ENCODE measurements at places on chromosomes 16 and 17.

- DNase-seq, result no peak
Measured at GRCh38 chr17:3710951-3711383, 12.7 kb upstream of the HASPIN start.

- DNase-seq, result no peak
Measured at GRCh38 chr16:50479771-50480170, 68.4 kb upstream of the NKD1 start.

GRCh38 chr17:69268543-69269014 is 40.0 kb upstream of the ABCA10 start:
- no peak for DNase-seq

- no peak for DNase-seq
Measured at GRCh38 chr16:77899416-77899815, 111.1 kb downstream of the VAT1L start.

DNA sequence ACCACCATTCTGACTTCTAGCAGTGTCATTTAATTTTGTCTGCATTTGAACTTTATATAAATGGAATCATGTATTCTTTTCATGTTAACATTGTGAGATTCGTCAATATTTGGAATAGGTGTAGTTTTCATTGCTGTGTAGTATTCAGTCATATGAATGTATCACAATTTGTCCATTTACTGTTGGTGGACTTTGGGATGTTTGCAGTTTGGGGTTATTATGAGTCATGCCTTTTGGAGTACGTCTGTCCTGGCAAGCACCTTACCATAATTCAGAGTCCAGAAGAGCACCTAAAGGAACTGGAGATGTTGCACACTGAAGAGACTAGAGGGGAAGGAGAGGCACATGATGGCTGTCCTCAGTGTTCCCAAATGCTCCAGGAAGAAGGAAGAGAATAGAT is 3.1 kb upstream of the PHKG2 start:
- no peak for DNase-seq

DNA sequence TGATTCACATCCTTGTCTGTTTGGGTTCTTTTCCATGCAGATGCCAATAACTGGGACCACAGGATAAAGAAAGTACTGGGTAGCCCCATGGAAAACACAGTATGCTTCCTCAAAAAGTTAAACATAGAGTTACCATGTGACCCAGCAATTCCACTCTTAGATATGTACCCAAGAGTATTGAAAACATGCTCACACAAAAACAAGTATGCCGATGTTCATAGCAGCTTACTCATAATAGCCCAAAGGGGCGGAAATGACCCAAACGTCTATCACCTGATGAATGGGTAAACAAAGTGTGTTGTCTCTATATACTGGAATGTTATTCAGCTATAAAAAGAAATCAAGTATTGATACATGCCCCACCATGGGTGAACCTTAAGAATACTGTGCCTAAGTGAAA is 55.4 kb downstream of the CYB5B start:
- no peak for DNase-seq

DNA sequence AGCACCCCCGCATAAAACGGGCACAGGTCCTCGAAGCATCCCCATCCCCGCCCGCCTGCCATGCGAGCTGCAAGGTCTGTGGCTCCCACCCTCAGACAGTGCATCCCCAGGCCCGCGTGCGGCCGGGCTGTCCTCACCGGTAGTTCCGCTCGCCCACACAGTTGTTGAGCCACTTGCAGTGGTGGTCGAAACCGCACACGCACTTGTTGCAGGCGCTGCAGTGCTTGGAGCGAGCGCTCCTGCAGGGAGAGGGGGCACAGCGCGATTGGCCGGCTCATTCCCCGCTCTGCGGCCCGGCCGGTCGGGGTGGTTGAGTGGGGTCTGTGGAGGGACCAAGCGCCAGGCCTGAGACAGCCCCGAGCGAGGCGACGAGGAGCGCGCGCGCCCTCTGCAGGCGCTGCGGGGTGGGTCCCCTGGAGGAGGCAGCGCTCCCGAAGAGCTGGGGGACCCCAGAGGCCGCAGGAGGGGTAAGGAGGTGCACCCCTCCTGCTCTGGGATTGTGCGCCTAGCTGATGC is 6.0 kb upstream of the TPPP3 start:
- DNase-seq, result no peak

DNA sequence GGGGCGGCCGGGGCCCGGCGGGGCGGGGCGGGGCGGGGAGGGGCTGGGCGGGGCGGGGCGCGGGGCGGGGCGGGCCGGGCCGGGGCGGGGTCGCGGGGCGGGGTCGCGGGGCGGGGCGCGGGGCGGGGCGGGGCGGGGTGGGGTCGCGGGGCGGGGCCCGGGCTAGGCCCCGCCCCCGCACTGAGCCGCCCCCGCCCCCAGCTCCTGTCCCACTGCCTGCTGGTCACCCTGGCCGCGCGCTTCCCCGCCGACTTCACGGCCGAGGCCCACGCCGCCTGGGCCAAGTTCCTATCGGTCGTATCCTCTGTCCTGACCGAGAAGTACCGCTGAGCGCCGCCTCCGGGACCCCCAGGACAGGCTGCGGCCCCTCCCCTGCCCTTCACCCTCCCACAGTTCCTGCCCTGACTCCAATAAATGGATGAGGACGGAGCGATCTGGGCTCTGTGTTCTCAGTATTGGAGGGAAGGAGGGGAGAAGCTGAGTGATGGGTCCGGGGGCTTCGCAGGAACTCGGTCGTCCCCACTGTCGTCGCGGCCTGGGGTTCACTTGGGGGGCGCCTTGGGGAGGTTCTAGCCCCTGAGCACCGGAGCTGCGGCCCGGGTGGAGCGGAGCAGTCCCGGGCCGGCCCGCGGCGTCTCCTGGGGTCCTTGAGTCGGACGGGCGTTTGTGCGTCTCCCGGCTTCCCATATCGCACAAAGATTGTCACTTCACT is 795 bp upstream of the HBM start:
- no peak for DNase-seq

DNA sequence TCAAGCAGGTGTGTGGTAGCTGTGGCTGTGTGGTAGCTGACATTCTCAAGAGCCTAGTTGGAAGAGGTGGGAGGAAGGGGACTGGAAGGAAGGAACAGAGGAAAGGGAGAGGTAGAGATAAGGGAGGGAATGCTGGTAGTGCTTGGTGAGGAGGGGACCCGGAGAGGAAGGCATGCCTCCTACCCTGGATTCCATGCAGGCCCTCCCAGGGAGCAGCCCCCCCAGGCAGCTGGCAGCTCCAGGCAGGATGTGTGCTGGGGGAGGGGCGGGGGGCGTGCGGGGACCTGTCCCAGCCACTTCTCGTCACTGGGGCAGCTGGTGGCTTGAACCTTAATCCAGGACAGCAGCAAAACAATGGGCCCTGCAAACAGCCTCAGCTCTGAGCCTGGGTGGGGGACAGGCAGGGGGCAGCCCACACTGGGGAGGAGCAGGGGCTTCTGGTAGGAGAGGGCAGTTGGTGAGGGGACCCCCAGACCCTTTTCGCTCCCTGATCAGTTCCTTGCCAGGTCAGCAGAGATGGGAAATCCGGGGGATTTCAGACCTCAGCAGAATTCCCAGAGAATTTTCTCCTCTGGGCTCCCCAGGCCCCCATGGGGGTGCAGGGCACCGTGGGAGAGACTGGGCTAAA is 27.1 kb downstream of the ARHGAP23 start:
- DNase-seq, result no peak

- no peak for DNase-seq
Measured at GRCh38 chr17:75892556-75893224, 4.1 kb downstream of the TRIM65 start.

DNA sequence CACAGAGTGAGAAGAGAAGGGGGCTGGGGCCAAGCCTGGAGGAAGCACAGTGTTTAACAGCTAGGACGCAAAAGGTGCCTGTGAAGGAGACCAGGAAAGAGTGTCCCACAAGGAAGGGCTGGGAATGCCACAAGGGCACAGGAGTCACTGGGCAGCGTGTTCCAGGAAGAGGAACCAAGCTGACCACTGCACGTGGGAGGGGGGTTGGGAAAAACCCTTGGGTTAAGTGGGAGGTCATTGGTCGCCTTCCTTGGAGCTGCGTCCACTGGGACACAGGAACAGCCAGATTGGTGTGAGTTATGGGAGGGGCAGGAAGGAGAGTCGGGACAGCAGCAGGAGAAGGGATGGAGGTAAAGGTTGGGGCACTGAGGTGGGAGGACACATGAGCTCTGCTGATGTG is 12.9 kb downstream of the TTYH2 start:
- DNase-seq, result no peak

GRCh38 chr17:82366749-82367148 is 4.8 kb upstream of the UTS2R start:
- DNase-seq, result no peak

DNA sequence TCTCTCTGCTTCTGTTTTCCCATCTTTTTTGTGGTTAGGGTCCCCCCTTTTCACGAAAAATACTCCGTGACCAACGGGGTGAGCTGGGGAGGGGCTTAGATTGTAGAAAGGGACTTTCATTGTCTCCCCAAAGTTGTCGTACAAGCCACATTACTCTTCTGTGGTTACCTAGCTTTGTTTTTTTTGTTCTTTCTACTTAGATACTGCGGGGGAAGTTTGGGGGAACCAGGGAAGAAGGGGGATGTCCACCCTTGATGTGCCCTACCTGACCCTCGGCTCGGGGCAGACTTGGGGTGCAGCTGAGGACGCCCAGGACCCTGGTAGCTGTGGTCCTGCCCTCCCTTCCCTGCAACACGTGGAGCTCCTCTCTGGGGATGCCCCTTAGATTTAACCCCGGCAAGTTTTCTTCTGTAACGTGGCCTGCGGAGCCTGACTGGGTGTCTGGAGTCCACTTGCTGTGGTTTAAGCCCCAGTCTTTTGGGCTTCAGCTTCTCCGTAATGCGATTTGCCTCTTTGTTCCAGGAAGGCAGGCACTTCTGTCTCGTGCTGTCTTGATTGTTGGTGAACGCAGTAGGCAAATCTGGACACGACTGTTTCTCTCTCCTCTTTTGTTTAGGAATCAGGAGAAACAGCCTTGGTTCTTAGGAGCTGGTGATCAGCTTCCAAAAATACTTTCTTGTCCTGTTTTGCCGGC is 892 bp downstream of the ABCC1 start:
- no peak for DNase-seq

DNA sequence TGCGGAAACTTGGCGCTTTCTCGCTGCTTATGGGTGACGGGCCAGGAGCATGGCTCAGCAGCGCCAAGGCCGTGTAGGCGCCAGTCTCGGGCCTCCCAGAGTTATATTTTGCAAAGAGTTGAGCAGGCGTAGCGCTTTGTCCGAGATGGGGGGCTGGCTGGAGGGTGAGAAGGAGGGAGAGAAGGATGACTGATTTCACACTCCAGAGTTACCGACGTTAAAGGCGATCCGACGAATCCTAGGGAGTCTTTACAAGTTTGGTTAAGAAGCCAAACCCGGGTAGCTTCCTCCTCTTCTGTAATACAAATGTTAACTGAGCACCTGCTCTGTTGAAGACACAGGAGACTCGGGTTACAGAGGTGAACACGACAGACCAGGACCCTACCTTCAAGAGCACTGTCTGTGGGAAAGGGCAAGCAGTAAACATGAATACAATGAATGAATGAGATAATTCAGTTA is 782 bp downstream of the POLR2A start:
- no peak for DNase-seq

DNA sequence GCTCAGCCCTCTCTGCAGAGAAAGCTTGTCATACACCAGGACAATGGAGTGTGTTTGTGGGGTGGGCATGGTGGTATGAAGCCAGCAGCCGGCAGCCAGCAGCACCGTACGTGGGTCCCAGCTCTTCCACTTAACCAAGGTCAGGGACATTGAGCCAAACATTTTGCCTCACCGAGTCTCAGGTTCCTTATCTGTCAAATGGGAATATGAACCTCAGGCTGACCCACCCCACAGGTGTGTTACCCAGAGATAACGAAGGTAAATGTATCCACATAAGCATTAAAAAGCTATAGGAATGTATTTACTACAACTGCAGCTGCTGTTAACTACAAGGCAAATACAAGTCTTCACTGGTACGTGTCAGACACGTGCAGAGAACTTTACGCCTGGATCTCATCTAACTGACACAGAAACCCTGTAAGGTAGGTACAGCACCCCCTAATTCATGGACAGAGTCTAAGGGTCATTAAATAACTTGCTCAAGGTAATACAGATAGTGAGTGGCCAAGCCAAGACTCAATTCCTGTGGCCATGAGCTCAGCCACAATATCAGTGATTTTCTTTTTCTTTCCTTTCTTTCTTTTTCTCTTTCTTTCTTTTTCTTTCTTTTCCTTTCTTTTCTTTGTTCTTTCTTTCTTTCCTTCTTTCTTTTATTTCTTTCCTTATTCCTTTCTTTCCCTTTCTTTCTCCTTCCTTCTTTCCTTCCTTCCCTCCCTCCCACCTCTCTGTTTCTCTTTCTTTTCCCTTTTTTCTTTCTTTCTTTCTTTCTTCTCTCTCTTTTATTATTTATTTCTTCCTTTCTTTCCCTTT is 990 bp downstream of the SLC5A11 start:
- no peak for DNase-seq

DNA sequence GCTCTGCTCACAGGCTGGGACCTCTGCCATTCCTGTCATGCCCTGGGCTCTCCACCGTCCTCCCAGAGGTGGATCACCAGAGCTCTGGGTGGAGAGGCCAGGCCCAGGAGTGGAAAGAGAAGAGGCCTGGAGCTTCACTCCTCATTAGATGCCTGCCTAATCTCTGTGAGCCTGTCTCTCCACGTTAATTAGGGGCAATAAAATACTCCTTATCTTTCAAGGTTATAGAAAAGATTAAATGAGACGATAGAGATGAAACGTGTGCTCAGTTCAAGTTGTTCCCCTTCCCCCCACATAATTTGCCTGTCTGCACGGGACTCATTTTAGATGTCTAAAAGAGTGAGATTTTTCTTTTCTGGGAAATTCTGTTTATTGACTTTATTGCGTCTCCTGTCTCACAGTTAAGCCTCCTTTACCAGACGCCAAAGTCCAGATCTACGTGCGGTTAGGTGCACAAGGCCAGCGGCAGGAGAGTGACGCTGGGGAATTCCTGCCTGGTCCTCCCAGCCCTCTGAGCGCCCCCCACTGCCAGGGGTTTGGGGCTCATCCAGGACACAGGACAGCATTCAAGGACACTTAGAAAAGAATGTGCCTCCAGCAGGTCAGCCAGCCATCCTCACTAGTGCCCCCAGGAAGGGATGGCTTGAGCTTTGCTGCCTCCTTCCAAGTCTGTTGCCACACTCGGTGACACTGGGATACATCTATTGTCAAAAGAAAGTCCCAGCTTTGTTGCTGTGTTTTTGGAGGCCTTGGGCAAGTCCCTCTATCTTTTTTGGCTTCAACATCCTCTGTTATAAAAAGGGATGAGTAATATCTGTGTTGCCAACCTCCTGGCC is 42.3 kb downstream of the TBX4 start:
- DNase-seq, result no peak

DNA sequence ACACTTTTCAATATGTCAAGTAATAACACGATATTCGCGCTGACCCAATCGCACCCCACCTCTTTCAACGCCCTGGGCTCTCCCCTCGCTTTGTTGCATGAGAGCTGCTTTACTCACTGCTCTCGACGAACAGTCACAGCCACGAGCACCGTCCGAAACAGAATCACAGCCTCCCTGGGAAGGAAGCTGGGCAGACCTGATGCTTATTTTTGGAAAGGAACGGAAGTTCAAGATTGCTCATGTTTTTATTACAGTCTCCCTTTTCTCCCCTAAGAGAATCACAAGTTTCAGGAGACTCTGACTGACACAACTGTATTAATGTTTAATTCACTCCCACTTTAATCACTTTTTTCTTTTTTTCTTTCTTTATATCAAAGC is 67.8 kb downstream of the ANKRD11 start:
- no peak for DNase-seq

DNA sequence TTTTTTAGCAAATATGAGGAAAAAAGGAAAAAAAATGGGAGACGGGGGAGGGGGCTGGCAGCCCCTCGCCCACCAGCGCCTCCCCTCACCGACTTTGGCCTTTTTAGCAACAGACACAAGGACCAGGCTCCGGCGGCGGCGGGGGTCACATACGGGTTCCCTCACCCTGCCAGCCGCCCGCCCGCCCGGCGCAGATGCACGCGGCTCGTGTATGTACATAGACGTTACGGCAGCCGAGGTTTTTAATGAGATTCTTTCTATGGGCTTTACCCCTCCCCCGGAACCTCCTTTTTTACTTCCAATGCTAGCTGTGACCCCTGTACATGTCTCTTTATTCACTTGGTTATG is 1.2 kb upstream of the TMEM88 start:
- no peak for DNase-seq

Data from NCI-H1048 (cell line).